ENCODE measurements at places on chromosomes 16 and 17.

DNA sequence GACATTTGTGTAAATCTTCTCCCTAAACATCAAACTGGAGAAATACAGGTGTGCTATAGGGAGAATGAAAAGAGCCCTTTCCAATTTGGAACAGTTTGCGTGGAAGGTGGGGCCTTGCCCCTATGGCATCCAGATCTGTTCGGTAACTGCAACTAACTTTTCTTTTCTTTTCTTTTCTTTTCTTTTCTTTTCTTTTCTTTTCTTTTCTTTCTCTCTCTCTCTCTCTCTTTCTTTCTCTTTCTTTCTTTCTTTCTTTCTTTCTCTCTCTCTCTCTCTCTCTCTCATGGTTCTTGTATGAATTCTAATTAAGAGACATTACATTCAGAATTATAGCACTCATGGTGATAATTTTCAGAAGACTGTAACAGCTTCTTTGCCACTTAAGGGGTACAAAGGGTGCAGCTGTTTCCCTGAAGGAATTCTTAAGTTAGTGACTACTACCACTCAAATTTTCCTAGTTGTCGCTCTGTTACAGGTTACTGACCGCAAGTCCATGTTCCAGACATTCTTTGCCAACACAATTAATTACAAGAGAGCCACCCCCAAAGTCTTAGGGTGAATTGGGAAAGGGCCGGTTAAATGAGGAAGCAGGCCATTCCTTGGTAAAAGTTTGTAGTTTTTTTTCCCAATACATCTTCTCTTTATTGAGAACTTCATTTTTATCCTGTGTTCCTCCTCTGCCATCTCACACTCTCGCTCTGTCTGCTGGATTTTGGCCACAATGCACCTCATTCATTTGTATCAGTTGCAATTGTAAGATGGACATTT, 69.8 kb downstream of the KSR1 start:
- no peak for DNase-seq
- no peak overlapping the region for H3K4me3 ChIP-seq
- H3K27ac ChIP-seq = peak overlapping the region; percentile 4
- H3K27me3 ChIP-seq = no peaks in the 10 kb centered on the region
- H3K4me1 ChIP-seq = peaks cover 47% of the 10 kb centered on the region

GRCh38 chr17:7849130-7849750, 5.6 kb upstream of the TMEM88 start:
- H3K36me3 ChIP-seq = peaks cover 55% of the 10 kb centered on the region
- DNase-seq = no peak
- no peaks in the 10 kb centered on the region for H3K27me3 ChIP-seq
- H3K27ac ChIP-seq = peak overlapping the region; percentile 13
- H3K4me1 ChIP-seq = peaks cover 14% of the 10 kb centered on the region
- H3K4me3 ChIP-seq = peak overlapping the region; percentile 42

GRCh38 chr16:57616241-57616640, 12.2 kb upstream of the ADGRG1 start:
- peaks cover 1% of the 10 kb centered on the region for H3K36me3 ChIP-seq
- H3K4me3 ChIP-seq = no peak overlapping the region
- H3K27me3 ChIP-seq = no peaks in the 10 kb centered on the region

GRCh38 chr17:70022175-70022574, 52.9 kb upstream of the KCNJ16 start:
- no peaks in the 10 kb centered on the region for H3K4me1 ChIP-seq
- no peaks in the 10 kb centered on the region for H3K27me3 ChIP-seq
- no peak for DNase-seq
- no peak overlapping the region for H3K27ac ChIP-seq
- H3K36me3 ChIP-seq = no peaks in the 10 kb centered on the region

DNA sequence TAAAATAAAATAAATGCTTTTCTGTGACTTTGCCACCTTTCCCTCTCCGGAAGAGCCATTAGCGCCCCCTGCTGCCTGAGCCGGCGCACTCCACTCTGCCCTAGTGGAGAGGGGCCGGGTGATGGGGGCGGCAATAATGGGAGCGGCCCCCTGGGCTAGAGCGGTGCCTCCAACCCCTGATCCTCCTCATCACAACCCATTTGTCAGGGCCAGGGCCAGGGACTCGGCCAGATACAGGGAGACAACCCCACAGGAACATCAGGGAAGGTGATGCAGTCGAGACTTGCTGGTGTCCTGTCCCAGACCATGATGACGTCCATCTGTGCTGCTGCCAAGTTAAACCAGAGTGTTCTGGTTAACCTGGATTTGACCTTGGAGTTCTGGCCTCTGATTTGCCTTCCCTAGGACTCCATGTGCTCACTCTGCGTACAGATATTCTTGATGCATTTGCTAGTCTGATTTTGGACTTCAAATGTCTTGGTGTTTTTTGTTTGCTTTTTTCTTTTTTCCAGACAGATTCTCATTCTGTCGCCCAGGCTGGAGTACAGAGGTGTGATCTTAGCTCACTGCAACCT, 46.1 kb upstream of the BPTF start:
- H3K27ac ChIP-seq = no peak overlapping the region
- H3K4me1 ChIP-seq = no peaks in the 10 kb centered on the region
- H3K4me3 ChIP-seq = no peak overlapping the region
- DNase-seq = no peak
- no peaks in the 10 kb centered on the region for H3K27me3 ChIP-seq

DNA sequence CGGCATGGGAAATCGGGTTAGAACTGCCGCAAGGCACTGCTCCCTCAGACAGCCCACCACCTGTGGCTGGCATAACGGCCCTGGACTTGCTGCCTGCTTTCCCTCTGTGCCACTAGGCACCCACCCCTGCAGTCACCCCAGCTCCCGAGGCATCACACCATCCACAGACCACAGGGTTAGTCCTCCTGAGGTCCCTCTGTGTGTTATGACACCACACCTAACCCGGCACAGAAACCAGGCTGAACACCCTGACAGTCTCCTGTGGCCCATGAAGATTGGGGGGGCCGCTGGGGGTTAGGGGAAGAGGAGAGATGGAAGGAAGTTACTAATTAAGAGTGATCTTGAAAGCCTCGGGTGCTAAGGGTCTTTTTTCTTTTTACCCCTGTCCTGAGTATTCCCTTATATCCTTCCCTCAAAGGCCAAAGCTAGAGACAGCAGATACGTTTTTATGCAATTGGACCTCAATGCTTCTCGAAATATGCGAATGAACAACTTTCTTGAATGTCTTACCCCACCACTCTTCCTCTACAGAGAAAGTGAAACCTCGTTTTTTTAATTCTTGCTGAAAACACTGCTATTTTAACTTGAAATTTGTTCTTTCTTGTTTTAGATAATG, 7.0 kb downstream of the CYTH1 start:
- peak overlapping the region; percentile 94 for H3K27ac ChIP-seq
- H3K27me3 ChIP-seq = no peaks in the 10 kb centered on the region
- peaks cover 61% of the 10 kb centered on the region for H3K4me1 ChIP-seq
- peak overlapping the region; percentile 89 for H3K4me3 ChIP-seq
- peaks cover 40% of the 10 kb centered on the region for H3K36me3 ChIP-seq

DNA sequence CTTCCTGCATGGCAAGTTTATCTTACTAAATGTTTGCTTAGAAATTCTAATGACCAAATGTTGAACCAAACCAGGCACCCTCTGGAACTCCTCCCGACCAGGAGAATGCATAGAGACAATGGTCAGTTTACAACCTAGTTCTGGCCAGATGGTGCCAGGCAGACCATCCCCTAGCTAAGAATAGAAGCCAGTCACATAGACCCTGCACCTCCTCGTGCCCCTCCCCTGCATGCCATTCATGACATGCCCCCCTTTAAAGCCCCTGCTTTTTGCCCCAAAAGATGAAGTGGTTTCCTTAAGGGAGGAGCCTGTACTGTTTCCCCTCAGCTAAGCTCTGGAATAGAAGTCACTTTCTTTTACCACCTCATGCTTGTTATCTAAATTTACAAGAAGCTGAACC, 6.6 kb upstream of the CPHXL start:
- no peak for DNase-seq
- no peak overlapping the region for H3K27ac ChIP-seq
- no peaks in the 10 kb centered on the region for H3K4me1 ChIP-seq
- no peaks in the 10 kb centered on the region for H3K36me3 ChIP-seq
- H3K4me3 ChIP-seq = no peak overlapping the region
